ENCODE measurements at places on chromosomes 12 and 14.

- no peak for DNase-seq
Observed at GRCh38 chr12:6396031-6396430, 12.1 kb downstream of the LTBR start.

- DNase-seq, result peak; percentile 62
Observed at GRCh38 chr12:47547077-47547476, 158.8 kb downstream of the RPAP3 start.

- DNase-seq, result no peak
Observed at GRCh38 chr12:26279908-26280307, 84.5 kb downstream of the SSPN start.

DNA sequence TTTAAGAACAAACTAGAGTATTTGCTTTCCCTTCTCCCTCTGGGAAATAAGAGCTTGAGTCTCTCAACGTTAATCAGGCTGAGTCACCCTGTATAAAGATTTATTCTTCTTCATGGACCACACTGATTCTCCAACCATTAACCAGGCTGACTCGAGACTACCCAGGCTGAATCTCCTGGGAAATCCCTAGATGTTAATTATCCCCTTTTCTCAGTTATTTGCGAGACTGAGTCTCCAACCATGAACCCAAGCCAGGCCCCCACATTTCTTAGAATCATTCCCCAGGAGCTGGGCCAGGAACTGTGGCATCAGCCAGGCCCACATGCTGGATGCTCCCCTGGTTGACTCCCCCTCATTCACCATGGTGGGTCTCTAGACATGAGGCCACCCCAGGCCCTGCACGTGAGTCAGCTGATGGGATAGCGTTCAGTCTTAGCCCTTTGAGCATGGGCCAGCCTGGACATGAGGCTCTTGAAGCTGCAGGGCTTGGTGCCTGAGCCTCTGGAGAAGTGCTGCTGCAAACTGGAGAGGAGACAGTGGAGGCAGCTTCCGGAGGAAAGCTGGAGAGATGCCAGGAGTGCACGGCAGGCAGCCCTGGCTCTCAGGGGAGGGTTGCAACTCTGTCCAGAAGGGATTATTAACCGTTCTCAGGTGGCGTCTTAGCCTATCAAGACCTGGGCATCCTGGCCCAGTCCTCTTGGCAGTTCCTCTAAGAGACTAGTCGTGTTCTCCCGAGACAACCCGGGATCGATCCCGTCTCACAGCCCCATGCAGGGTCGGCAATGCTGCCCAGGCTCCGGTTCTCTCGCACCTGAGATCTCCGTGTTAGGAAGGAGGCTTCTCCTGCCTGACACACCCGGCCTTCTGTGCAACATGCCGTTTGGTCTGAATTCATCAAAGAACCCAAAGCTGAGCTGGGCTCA lies 296.6 kb downstream of the ADGRD1 start:
- peak; percentile 95 for DNase-seq

DNA sequence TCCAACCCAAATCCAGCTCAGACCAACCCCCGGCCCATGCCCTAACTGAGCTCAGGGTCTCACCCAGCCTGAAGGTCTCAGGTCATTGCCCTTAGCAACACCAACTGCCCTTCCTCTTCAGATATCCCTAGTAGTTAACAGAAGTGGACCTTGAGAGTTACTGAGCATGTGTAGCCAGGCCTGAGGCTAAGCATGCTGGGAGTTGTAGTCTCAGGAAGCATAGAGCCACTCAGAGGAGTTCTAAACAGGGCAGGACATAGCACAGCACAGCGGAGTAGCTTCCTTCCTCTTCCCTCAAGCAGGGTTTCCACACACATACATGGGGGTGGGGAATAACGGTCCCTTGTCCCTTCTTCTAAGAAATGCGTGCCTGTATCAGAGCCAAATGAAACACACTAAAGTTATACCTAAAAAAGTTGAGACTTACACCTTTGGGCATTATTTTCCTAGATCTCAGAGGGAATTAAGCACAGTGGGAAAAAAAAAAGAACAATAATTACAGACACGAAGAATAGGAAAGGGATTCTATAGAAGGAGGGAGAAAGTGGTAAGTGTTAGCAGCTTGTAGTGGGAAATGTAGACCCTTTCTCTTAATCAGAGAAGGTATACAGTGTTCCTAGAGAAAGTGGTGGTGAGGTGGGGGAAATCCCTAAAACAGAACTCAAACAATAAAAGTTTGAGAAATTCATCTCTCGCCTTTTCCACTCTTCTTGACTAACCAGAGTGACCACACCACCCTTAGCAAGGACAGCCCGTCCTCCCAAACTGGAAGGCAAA lies 4.4 kb downstream of the KMT2D start:
- peak; percentile 60 for DNase-seq

DNA sequence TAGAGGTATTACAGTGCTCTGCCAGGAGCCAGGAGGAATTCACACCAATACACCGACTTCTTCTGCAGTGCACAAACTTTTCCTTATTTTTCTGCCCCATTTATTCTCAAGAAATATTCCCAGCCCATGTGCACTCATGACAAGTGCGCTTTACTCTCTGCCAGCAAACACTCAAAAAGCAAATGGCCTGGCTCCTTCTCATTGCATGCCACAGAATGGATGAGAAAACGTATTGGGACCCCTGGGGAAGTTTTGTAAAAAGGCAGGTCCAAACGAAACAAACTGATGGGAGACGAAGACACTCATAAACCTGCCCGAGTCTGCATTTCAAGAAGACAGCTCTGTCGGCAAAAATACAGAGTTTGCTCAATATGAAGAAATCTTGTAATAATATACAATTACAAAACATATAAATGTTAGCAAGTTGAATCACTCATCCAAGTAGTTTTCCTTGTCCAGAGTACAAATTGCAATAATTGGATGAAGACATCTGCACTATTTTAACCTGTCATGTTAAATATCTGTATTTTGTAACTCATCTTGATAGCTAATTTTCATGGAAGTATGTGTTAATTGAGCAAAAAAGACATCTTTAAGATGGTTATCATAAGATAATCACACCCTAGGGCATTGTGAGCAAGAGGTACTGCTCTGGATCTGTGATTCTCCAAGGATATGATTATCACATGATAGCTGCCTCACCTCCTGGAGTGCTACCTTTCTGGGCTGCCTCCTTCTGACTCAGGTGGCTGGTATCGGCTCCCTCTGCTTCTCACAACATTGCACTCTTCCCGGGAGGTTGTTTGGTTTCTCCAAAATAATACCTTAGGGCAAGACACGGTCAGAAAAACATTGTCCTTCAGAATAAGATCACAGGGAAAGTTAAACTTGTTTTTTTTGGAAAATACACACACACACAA lies 260.8 kb upstream of the G2E3 start:
- DNase-seq, result peak; percentile 61

DNA sequence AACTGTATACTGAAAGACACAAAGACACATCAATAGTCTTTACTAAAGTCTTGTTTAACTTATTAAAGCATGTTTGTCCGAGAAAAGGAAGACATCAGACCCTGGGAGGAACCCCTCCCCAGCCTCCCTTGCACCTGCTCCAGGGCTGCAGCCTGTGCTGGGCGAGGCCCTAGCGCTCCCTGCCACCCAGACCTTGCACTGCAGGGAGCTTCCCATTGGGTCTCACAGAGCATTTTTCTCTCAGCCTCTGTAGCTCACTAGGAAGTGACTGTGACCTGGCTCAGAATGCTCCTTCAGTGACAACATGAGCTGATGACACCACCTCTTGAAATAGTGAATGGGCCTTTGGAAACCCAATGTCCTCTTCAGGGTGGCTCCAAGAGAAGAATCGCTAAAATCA lies 461.2 kb downstream of the TMEM121 start:
- no peak for DNase-seq

DNA sequence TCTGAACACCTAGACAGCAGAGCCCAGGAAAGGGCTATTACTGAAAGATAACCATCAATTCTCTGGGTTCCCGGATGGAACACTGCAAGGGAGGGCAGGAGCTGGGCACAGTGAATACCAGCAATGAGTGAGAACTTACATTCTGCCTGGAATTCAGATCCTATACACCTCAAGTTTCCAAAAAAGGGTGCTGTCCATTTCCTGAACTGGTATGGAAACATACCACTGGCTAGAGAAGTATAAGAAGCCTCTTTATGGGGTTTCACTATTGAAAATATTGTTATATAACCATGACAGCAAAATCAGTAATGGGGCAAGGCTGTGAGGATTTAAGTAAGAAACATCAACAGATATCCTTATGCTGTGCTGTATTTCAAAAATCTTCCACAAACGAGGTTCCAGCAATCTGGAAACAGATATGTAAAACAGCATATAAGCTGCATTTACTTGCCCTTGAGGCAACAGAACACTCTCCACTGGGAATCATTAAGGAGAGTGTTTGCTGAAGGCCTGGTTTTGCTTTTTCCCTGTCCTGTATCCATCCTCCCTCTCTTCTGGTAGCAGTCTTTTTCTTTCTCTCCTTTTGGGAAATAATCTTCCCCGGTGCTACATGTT lies 53.3 kb upstream of the GTF2A1 start:
- no peak for DNase-seq

- peak; percentile 84 for DNase-seq
Observed at GRCh38 chr12:92927436-92928281, 1.4 kb downstream of the EEA1 start.

DNA sequence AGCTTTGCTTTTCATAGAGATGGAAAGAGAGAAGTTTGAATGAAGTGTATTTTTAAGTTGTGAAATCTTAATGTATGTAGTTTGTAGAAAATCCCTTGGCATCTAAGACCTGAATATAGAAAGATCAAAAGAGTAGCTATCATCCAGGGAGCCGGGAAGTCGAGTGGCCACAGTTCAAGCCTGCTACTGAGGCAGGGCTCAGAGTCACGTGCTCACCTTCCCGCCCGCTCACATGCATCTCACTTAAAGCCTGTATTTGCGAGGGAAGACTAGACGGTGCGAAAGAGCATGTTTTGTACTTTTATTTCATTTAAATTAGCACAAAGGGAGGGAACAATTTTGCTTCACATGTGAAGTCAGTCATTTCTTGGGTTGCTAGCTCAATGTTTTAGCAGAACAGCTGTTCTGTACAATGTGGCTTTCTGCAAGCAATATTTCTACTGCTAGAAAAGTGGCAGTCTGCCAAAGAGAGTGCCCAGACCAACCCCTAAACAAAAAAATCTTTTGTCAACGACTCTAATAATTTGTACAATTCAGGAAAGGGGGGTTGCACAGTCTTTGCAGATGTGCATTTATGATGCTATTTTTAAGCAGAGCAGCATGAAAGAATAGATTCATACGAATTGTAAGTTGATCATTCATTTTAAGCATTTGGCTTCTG lies 290.7 kb downstream of the NPAS3 start:
- no peak for DNase-seq

DNA sequence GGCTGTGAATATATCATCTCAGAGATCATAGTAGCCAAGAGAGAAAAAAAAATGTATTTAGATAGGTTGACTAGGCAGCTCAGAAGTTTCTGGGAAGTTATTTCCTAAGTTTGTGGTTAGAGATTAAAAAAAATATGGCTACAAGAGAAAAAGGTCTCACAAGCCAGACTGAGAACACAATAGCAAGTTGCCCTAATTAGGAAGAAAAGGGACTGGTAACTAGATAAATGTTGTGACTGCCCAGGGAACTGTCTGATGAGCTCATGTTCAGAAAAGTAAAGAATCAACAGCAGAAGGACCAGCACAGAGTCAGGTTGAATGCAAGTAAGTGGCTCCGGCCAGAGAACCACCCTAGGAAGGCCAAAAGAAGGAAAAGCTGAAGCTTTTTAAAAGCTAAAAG lies 256.6 kb downstream of the PRKD1 start:
- no peak for DNase-seq

GRCh38 chr14:95522556-95522955 lies 6.1 kb upstream of the SYNE3 start:
- DNase-seq, result no peak

- DNase-seq, result no peak
Observed at GRCh38 chr14:85016496-85016895, 513.4 kb upstream of the FLRT2 start.

- no peak for DNase-seq
Observed at GRCh38 chr14:86510491-86510890, 980.5 kb downstream of the FLRT2 start.

- DNase-seq, result no peak
Observed at GRCh38 chr14:65361920-65362319, 50.6 kb upstream of the FUT8 start.

GRCh38 chr12:75623631-75624154 lies 112.3 kb upstream of the KRR1 start:
- peak; percentile 52 for DNase-seq

DNA sequence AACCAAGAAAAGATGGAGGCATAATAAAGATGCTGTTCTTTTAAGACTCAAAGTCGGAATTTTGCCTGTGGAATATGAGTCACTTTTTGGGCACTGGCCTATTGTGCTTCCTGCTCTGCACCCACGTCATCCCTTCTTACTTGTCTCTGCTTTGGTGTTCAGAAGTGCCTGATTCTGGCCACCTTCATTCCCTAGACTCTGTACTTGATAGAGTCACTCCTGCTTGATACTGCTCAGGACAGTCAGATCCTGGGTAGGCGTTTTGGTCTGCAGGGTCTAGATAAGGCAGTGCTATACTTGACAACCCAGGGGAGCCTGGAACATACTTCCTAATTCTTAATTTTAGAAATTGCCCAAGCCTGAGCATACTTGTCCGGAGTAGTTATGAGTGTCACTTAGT lies 1.9 kb downstream of the LRRK2 start:
- DNase-seq, result peak; percentile 94

- no peak for DNase-seq
Observed at GRCh38 chr12:25295361-25295760, 44.6 kb upstream of the KRAS start.

DNA sequence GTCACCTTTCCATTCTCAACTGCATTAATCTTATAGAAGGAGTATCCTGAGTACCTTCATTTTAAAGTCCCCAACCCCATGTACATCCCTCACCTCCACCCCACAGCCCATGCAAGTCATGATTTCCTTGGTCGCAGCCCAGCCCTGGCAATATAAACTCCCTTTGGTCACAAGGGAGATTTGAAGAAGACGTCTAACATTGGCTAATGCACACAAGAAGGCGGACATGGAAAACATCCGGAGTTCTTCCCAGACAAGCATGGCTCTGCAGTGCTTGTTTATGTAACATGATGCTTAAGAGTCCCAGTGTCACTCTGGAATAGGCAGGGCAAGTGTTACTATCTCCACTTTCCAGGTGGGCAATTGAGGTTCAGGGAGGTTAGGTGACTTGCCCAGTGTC lies 277.6 kb downstream of the DPF3 start:
- DNase-seq, result no peak

DNA sequence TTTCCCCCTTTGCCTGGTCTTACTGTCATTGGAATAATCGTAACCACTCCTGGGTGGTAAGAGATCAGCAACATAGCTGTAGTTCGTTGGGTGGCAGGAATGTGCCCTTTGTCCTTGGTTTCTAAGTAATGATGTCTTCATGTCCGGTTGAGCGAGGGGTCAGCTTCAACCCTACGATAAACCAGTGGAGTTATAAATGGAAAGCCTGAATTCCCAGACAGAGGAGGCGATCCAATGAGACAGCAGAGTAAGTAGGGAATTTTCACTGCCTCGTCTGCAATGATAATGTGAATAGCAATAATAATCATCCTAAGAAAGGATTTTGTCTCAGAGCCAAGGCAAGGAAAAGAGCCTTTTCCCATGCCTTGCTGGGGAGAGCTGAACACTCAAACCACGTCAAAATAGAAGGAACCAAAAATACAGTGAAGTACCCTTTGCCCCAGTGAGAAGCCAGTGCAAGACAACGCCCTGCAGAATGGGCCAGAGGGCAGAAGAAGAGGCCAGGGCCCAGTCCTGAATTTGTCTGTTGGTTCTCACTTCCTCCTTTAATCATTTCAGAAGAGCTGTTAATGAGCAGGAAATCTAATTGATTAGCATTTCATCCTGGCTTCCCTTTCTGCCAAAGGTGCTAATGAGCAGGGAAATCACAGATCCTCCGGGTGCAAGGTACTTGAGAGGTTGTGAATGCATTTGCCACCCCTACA lies 330.7 kb downstream of the CACNA1C start:
- peak; percentile 82 for DNase-seq
